ENCODE measurements at places on chromosomes 5 and 9. TPM values are rescaled to one million over a fixed set of nuclear protein-coding genes. Genes with fewer than 3 reads are reported as not detected.

- DNase-seq, result no peak
- no peaks in the 10 kb centered on the region for H3K27me3 ChIP-seq
- H3K27ac ChIP-seq, result no peak overlapping the region
- no peak overlapping the region for H3K4me3 ChIP-seq
- no peaks in the 10 kb centered on the region for H3K36me3 ChIP-seq
Observed at GRCh38 chr9:27671636-27672035, 98.4 kb upstream of the C9orf72 start.

- H3K27me3 ChIP-seq, result no peaks in the 10 kb centered on the region
- H3K36me3 ChIP-seq, result no peaks in the 10 kb centered on the region
- no peak overlapping the region for H3K4me3 ChIP-seq
- peak; percentile 7 for DNase-seq
- no peak overlapping the region for H3K27ac ChIP-seq
Observed at GRCh38 chr5:3025392-3025791, 273.9 kb upstream of the IRX2 start.

GRCh38 chr5:175697846-175698245 is 40.0 kb downstream of the HRH2 start:
- H3K36me3 ChIP-seq, result peaks cover 15% of the 10 kb centered on the region
- H3K4me1 ChIP-seq, result peaks cover 3% of the 10 kb centered on the region
- DNase-seq, result no peak
- H3K27ac ChIP-seq, result no peak overlapping the region

- no peak overlapping the region for H3K27ac ChIP-seq
- DNase-seq, result no peak
- H3K4me3 ChIP-seq, result no peak overlapping the region
- H3K36me3 ChIP-seq, result no peaks in the 10 kb centered on the region
- no peaks in the 10 kb centered on the region for H3K4me1 ChIP-seq
Observed at GRCh38 chr5:61180886-61181285, 18.6 kb upstream of the SMIM15 start.

DNA sequence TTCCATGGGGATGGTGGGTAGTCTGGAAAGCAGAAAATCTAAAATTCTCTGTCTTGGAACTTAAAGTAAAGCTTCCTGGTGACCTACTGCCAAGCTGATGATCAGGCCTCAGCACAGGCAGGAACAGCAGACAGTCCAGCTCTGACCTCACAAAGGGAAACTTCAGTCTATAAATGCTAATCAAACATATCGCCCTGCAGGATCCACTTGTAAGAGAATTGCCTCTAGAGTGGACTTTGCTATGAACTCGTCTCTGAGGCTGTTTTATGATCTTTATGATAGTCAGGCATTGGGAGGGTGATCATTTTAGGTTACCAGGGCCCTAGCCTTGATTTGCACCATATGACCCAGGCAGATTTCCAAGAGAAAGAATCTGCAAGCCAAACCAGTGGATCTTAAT is 67.6 kb upstream of the SELENOP start:
- peaks cover 33% of the 10 kb centered on the region for H3K4me1 ChIP-seq
- no peak overlapping the region for H3K4me3 ChIP-seq
- no peak for DNase-seq
- H3K27me3 ChIP-seq, result no peaks in the 10 kb centered on the region

- H3K27ac ChIP-seq, result no peak overlapping the region
- H3K4me3 ChIP-seq, result no peak overlapping the region
- DNase-seq, result peak; percentile 16
- no peaks in the 10 kb centered on the region for H3K4me1 ChIP-seq
- H3K36me3 ChIP-seq, result no peaks in the 10 kb centered on the region
Observed at GRCh38 chr5:75933489-75933888, 149.7 kb upstream of the SV2C start.

GRCh38 chr5:60340965-60341471 is 358.9 kb downstream of the DEPDC1B start:
- H3K4me1 ChIP-seq, result no peaks in the 10 kb centered on the region
- no peak overlapping the region for H3K4me3 ChIP-seq
- no peaks in the 10 kb centered on the region for H3K27me3 ChIP-seq
- DNase-seq, result no peak
- H3K27ac ChIP-seq, result no peak overlapping the region
- H3K36me3 ChIP-seq, result no peaks in the 10 kb centered on the region

DNA sequence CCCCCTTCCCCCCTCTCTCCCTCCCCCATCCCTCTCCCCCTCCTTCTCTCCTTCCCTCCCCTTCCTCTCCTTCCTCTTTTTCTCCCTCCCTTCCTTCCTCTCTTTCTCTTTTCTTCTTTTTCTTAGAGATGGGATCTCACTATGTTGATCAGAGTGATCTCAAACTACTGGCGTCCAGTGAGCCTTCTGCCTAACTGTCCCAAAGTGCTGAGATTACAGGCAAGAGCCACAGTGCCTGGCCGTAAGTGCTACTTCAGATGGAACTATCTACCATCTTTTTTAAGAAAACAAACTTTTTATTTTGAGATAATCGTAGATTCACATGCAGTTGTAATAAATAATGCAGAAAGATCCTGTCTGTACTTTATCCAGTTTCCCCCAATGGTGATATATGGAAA is 6.3 kb downstream of the RCL1 start:
- H3K36me3 ChIP-seq, result no peaks in the 10 kb centered on the region
- DNase-seq, result no peak
- H3K27me3 ChIP-seq, result no peaks in the 10 kb centered on the region
- H3K4me3 ChIP-seq, result no peak overlapping the region
- no peak overlapping the region for H3K27ac ChIP-seq

GRCh38 chr9:111559000-111559610 is 34.1 kb downstream of the ZNF483 start:
- H3K27me3 ChIP-seq, result no peaks in the 10 kb centered on the region
- no peak overlapping the region for H3K4me3 ChIP-seq
- peaks cover 5% of the 10 kb centered on the region for H3K36me3 ChIP-seq
- H3K4me1 ChIP-seq, result no peaks in the 10 kb centered on the region

- H3K4me1 ChIP-seq, result peaks cover 21% of the 10 kb centered on the region
- no peak overlapping the region for H3K4me3 ChIP-seq
- no peaks in the 10 kb centered on the region for H3K27me3 ChIP-seq
- no peak overlapping the region for H3K27ac ChIP-seq
- no peak for DNase-seq
- H3K36me3 ChIP-seq, result no peaks in the 10 kb centered on the region
Observed at GRCh38 chr9:6877671-6878161, 119.9 kb downstream of the KDM4C start.

DNA sequence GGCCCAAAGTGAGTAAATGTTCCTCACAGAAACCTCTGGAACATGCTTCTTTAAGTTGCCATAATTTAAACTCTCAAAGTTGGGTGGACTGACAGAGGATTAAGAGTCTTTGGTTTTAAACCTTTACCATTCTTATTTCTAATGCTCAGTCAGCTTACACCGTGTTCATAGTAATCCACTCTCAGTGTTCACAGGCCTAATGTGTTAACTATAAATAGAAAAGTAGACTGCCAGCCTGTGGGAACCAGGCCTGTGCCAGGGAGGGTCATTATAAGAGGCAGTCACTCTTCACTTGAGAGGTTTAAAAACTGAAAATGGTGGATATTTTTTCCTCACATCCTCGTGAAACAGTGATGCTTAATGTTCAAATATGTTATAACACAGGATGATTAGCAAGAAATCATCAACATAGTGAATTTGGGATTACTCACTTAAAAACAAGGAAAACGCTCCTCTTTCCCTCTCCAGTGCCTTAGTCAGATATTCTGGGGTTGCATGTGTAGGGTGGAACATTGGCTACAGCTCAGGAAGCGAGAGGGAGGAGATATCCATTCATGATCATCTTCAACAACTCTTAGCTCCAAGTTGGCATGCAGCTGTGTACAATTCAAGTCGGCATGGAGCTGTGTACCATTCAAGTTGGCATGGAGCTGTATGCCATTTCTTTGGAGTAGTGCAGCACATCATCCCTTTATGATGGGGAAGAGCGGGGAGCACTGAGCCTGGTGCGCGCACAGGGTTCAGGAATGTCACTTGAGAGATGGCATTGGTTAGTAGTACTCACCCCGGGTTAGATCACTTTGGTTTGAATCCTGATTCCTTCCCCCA is 65.8 kb downstream of the KIAA1958 start:
- DNase-seq, result no peak
- H3K36me3 ChIP-seq, result no peaks in the 10 kb centered on the region
- H3K4me1 ChIP-seq, result peaks cover 39% of the 10 kb centered on the region
- no peaks in the 10 kb centered on the region for H3K27me3 ChIP-seq

- no peaks in the 10 kb centered on the region for H3K36me3 ChIP-seq
- H3K27me3 ChIP-seq, result no peaks in the 10 kb centered on the region
- no peaks in the 10 kb centered on the region for H3K4me1 ChIP-seq
- DNase-seq, result no peak
- no peak overlapping the region for H3K27ac ChIP-seq
- no peak overlapping the region for H3K4me3 ChIP-seq
Observed at GRCh38 chr9:30235068-30235467, 2149.4 kb upstream of the ACO1 start.

DNA sequence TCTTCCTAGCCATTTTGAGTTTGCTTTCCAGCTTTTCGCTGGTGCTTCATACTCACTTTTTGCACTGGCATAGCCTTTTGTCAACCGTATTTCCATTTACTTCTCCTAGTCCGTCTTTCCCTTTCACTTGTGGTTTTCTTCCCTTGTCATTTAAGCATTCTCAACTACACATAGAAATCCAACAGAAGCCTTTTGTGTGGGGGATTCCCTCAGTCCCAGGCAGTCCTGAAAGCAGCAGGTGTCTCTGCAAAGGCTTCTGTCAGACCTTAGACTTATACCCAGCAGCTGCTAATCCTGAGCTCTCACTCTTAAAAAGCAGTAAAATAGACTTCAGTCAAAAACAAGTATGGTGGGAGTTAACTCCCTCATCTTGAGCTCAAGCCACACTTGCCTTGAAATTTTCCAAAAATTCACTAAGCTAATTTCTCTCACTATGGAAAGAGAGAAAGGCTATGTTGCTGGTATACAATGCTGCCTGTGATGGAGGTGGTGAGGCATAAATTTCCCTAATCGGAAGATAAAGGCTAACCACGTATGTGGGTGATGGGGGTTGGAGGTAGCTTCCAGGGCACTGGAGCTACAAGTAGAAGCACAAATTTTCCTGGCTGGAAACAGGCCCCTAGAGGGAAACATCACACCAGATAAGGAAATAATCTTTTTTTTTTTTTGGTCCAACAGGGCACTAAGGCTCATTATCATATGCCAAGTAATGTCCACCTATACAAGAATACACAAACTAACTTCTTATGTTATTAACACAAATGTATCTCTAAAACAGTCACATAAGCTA is 34.8 kb upstream of the IFNK start:
- no peak for DNase-seq
- H3K27ac ChIP-seq, result no peak overlapping the region
- H3K4me3 ChIP-seq, result no peak overlapping the region
- H3K36me3 ChIP-seq, result no peaks in the 10 kb centered on the region
- peaks cover 13% of the 10 kb centered on the region for H3K4me1 ChIP-seq
- no peaks in the 10 kb centered on the region for H3K27me3 ChIP-seq

DNA sequence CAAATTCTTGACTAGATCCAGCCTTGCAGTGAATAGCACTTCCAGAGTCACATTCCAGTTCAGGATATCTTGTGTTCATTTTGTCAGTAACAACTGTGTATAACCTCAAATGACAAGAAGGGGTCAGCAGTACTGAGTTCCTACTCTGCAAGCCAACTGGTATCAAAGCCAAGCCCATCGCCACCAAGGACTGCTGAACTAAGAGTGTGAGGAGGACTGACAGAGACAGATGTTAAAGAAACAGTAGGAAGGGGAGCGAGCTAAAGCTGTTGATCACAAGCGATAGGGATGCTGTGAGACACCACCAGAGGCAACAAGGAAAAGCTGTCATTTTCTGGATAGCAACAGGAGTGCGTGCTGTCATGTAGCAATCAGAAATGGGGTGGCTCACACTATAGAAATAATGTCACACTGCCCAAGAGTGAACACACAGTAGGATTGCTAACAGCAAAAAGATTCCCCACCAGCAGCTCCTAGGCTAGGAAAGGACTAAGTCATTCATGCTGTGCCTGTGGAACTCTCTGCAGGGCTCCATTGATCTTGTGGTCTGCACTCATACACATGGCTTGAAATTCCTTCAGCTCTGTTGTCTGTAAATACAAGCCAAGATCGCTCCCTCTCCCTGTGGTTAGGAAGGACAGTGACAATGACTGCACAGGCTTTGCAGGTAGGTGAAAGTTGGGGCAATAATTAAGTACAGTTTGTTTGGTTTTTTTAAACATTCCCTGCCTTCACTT is 658.6 kb downstream of the NR2F1-AS1 start:
- no peak overlapping the region for H3K4me3 ChIP-seq
- H3K36me3 ChIP-seq, result no peaks in the 10 kb centered on the region
- no peaks in the 10 kb centered on the region for H3K27me3 ChIP-seq
- H3K4me1 ChIP-seq, result no peaks in the 10 kb centered on the region
- no peak for DNase-seq

DNA sequence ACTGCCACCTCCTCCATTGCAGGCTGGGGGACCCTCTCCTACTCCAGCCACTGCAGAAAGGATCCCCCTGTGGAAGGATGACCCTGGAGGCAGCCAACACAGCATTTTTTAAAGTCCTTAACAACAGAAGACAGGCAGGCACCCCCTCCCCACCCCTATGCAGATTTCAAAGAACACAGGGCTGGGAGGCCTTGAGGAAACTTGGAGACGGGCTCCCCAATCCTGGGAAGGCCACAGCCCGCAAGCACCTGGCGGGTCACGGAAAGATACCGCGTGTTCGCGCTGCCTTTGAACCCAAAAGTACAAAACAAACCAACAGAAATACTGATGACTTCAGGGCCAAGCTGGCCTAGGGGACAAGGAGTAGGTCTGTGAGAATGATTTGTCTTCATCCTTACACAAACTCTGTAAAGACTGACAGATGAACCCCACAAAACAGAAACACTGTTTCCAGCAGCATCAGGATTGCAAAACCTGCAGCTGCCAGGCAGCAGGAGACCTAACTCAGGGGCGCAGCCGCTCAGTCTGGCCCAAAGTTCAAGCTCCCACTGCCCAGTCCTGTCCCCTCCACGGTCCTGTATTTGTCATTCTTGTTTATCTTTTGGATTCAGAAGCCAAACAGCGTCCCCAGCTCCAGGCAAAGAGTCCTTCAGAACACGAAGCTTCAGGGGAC is 13.8 kb downstream of the VAV2 start:
- no peaks in the 10 kb centered on the region for H3K27me3 ChIP-seq
- peaks cover 63% of the 10 kb centered on the region for H3K4me1 ChIP-seq
- DNase-seq, result no peak
- no peak overlapping the region for H3K27ac ChIP-seq
- no peaks in the 10 kb centered on the region for H3K36me3 ChIP-seq

SPINK4 gene
- total RNA-seq, result not detected

SEMA6A gene
- 5.7 TPM for total RNA-seq

PCDHA6 gene
- total RNA-seq, result 0.18 TPM

DAB2IP gene
- total RNA-seq, result 303 TPM

BTNL3 gene
- 0.58 TPM for total RNA-seq

ACER2 gene
- total RNA-seq, result not detected

SLC36A3 gene
- total RNA-seq, result not detected

SLC1A1 gene
- total RNA-seq, result 7.3 TPM
